ENCODE measurements at places on chromosomes 1 and 21. TPM values are rescaled to one million over a fixed set of nuclear protein-coding genes. Genes with fewer than 3 reads are reported as not detected.

The TCEA3 gene
- 10.5 TPM for total RNA-seq

The AGL gene
- total RNA-seq = 5.8 TPM

The CAMK1G gene
- total RNA-seq = not detected

The KCNH1 gene
- total RNA-seq = under 0.01 TPM

The FAM163A gene
- total RNA-seq = not detected

The MRAP gene
- total RNA-seq = not detected

The DDR2 gene
- total RNA-seq = 4.7 TPM

The PCSK9 gene
- 5.8 TPM for total RNA-seq

The PLEKHG5 gene
- 45.2 TPM for total RNA-seq

The SLC44A5 gene
- under 0.01 TPM for total RNA-seq

The TMEM82 gene
- total RNA-seq = not detected

The CLCA1 gene
- total RNA-seq = 0.26 TPM
